ENCODE measurements at places on chromosomes 3 and 15. TPM values are rescaled to one million over a fixed set of nuclear protein-coding genes. Genes with fewer than 3 reads are reported as not detected.
A peak's percentile ranks its signal among the peaks of the same experiment; 100 is the strongest.

GRCh38 chr3:50417637-50418033, 58.3 kb upstream of the TMEM115 start:
- DNase-seq, result no peak

- DNase-seq, result no peak
Observed at GRCh38 chr3:52838561-52839267, 3.9 kb upstream of the MUSTN1 start.

DNA sequence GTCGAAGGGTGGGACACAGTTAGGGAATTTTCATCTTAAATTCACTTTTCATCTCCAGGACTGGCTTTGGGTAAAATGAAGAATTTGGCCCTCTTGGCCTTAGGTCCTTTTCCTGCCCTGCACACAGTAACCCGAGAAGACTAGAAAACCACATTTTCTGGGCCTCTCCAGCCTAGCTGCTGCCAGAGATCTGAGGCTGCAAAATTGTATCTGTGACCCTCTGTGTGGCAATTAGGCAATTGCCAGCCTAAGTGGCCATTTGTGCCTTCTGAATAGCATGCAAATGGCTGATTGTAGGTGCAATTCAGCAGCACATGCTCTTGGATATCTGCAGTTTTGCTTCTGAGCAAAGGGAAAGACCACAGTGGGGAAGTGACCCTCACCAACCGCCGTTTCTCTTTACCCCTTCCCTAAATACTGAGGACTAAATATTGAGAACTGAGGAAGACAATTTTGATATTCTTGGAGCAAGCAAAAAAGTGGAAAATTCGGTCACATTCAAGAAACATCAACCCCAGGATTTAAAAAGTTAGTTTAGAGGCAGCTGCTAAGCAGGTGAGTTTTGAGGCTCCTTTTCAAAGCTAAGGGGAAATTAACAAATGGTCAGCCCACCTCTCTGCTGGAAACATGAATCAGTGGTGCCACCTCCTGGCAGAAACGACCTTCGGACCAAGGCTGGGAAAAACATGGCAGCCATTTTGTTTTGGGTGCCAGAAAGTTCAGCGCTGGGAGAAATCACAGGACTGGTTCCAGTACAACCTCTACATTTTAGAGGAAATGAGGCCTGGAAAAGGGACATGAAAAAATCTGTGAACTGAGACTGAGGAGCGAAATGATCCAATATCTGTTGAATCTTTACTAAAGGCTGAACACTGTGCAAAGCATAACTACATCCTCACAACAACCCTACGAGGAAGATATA, 56.6 kb upstream of the PRTG start:
- DNase-seq, result peak; percentile 14

GRCh38 chr3:78589778-78590177, 1178.0 kb downstream of the ROBO1 start:
- DNase-seq, result no peak

DNA sequence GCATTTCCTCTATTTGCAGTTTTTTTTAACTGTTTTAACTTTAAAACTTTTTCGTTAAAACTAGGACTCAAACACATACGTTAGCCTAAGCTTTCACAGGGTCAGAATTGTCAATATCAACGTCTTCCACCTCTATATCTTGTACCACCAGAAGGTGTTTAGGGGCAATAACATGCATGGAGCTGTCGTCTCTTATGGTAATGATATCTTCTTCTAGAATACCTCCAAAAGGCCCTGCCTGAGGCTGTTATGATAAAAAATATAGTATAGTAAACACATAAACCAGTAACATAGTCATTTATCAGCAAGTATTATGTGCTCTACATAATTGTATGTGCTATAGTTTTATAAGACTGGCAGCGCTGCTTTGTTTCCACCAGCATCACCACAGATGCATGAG, 76.3 kb upstream of the MLF1 start:
- no peak for DNase-seq

GRCh38 chr3:57820479-57820878, 64.4 kb downstream of the SLMAP start:
- no peak for DNase-seq

GRCh38 chr3:59559721-59560435, 510.1 kb upstream of the CFAP20DC start:
- peak; percentile 96 for DNase-seq

GRCh38 chr3:55852326-55852725, 365.2 kb upstream of the WNT5A start:
- no peak for DNase-seq

DNA sequence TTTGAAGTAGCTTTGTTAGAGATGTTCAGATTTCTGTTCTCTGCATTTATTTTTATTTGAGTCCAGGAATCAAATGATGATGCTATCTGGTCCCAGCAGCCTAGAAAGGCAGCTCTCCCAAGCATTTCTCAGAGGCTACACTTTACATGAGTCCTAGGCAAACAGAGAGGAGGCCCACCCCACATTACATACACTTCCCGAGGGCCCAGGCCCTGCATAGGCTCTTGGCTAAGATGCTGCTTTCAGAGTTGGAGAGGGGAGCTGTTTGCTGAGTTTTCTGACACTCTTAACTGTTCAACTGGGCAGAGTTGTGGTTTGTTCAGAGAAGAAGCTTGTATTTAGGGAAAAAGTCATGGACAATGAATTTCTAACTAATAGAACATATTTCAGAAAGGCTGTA, 117.9 kb upstream of the RGMA start:
- DNase-seq, result no peak

GHSR gene
- not detected for total RNA-seq

DNA sequence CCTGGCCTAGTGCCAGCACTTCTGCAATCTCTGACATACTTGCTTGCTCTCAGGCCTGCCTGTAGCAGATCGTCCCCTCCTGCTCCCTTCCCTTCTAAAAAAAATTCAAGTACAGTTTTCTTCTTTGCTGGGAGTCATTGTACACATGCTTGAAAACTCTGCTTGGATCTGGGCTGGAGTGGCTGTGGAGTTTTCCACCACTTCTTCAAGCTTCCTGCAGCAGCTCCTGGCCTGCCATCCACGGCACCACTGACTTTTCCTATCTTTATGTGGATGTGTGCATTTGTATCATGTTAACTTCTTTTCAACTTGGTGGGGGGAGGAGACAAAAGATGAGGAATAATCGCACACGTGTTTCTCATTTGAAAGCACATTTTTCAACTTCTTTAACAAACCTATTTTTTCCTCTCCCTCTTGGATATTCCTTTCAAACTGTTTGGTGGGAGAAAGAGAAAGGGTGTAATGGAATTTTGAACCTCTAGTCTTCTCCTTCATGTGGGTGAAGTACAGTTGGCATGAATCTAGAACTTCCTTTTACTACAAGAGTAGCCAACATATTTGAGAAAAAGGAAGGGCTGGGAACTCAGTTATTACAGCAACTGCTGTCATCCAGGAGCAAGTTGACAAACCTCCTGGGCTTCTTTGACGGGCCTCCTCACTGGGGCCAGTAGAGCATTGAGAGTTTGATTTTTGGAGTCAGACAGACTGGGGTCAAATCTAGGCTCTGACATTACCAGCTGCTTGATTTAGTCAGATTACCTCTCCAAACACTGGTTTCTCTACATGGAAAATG, 61.2 kb upstream of the LRTM1 start:
- no peak for DNase-seq

GRCh38 chr15:83462026-83462425, 14.9 kb downstream of the SH3GL3 start:
- no peak for DNase-seq

DNA sequence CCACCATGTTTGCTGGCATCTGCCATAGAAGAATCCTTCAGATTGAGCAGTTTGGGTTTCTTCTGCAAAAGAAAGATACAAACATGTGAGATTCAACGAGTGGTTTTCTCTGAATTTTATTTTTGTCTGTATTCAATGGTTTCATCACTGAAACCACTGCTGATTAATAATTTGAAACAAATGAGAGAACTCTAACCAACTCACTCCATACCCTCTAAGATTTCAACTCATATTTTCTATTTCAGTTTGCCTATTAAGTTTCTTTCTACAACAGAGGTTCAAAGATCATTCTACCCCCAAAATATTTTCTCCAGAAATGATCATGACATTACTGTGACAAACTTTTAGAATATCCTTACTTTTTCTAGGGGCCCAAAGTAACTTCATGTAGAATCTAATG, 38.7 kb upstream of the MAN2C1 start:
- no peak for DNase-seq

- no peak for DNase-seq
Observed at GRCh38 chr3:73187328-73187727, 125.9 kb downstream of the EBLN2 start.

GRCh38 chr3:195727606-195728195, 6.9 kb downstream of the MUC20 start:
- DNase-seq, result no peak

PPM1L gene
- total RNA-seq, result 11.1 TPM

DNA sequence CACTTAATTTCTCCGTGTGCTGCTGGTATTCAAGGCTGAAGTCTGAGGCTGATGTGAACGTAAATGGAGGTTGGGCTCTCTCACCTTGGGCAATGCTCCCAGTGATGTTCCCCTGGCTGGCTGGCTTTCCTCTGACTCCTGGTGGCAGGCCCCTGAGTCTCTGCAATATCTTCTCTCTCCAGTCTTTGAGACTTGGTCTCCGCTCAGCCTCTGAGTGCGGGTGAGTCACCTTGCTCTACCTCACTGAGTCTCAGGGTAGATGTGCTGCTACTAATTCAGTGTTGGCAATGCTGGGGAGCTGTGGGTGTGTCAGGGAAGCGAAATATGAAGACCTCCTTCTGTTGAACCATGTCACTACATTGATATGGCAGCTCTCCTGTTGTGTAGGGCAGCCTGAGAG, 31.3 kb upstream of the TRIM59 start:
- no peak for DNase-seq

- no peak for DNase-seq
Observed at GRCh38 chr3:185024966-185025365, 127.9 kb downstream of the C3orf70 start.

CADPS gene
- 0.08 TPM for total RNA-seq

- DNase-seq, result no peak
Observed at GRCh38 chr3:67048715-67049074, 50.6 kb downstream of the KBTBD8 start.

GRM7 gene
- 0.62 TPM for total RNA-seq

DNA sequence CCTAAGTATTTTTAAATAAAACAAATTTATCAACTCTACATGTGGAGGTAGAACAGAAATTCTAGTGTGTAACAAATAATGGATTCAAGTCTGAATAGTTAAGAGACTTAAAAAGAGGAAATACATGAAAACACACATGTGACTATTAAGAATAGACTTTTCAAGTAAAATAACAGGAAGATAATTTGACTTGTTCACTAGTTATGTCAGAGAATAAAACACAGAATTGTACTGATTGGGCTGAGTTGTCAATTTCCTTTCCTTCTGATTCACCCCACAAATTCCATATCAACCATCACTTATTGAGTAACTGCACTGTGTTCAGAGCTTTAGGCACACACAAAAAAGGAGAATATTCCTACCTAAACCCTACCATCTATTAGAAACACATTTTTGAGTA, 557.2 kb downstream of the TUSC7 start:
- DNase-seq, result no peak

GRCh38 chr15:40873694-40874561, at the start of gene RHOV:
RHOV (minus strand) TSS chr15:40874234; CDS start chr15:40874139, 95 bp downstream.
- no peak for DNase-seq

DNA sequence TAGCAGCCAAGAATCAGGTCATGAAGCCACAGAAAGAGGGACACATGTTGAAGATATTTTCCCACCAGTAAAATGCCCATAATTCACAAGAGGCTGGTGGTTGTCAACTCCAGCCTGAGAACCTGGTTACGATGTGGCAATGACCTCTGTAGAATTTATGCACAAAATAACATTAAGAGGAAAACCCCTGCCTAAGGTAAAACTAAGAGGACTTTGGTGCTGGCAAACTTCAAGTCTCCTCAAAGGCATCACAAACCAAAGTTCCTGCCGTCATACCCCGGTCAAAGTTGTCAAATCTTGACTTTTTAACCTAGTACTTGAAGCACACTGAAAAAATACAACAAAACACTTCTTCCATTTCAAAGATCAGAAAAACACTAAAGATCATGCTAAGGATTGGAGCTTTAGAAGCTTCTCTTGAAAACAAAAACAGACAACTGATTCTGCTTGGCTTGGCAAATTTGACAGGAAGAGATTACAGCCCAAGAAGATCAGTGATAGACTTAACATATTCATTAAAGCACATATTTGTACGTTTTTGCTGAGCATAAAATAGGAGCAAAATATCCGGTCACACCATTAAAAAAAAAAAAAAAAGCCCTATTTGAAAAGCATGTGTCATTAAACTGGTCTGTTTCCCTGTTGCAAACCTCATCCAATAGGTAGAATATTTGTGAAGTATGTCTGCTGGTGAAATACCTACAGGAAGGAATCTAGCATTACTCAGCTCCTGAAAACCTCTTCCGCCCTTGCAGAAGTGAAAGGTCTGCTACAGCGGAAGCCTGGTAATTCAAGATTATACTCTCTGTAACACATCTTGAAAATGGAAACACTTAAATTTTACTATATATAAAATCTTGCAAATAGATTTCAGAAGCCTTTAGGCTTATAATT, 22.8 kb downstream of the EIF4E3 start:
- DNase-seq, result no peak

- DNase-seq, result no peak
Observed at GRCh38 chr15:74604983-74605794, 10.4 kb upstream of the CLK3 start.

SCN11A gene
- 0.27 TPM for total RNA-seq

DNA sequence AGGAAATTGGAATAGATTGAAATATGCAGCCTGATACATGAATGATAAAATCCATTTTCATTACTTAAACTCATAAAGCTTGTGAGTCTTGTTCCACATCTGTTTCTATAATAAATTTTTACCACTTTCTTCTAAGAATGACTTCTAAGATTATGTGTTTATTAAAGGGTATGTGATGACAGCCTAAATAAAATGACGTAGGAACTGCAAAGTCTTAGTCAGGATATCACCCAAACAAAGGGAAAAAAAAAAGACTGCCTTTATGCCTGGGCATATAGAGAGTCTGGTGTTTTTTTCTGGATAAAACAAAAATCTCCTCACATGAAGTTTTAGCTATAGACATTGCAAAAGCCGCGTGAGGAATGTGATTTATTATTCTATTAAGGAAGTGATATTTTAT, 844.0 kb downstream of the DIPK2A start:
- DNase-seq, result no peak

- no peak for DNase-seq
Observed at GRCh38 chr3:6282918-6283317, 578.0 kb upstream of the GRM7 start.

DNA sequence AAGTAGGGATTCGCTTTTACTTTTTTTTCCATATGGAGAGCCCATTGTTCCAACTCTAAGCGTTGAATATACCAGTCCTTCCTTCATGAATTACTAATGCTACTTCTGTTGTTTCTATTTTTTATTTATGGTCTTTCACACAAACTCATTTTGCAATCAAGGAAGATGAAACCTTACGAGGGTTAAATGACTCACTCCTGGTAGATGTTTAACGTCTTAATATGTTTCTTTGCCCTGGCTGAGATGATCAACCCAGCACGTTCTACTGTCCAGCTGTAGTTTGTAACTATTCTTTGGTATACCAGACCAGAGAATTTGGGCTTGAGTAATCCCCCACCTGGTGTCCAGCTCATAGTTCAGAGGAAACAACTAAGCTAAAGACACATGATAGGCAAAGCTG, 23.1 kb downstream of the CDCP1 start:
- DNase-seq, result peak; percentile 91

PLA2G4F gene
- total RNA-seq, result 5.2 TPM

Measured in kidney epithelial cell (primary cell).